ENCODE measurements at places on chromosomes 7 and 10. TPM values are rescaled to one million over a fixed set of nuclear protein-coding genes. Genes with fewer than 3 reads are reported as not detected.

Gene FGL2
- total RNA-seq, result 0.22 TPM

Gene SFTPA1
- under 0.01 TPM for total RNA-seq

Gene HDAC9
- 20.2 TPM for total RNA-seq

Gene GBX1
- not detected for total RNA-seq

Gene TRPV5
- total RNA-seq, result not detected

Gene DNAH11
- total RNA-seq, result under 0.01 TPM

Gene COL13A1
- total RNA-seq, result 35.9 TPM

Gene FKBP9
- 215 TPM for total RNA-seq

Gene GSTO2
- 1.7 TPM for total RNA-seq

Gene OR2A7
- total RNA-seq, result not detected

Gene LAMB1
- 292 TPM for total RNA-seq

Gene INA
- total RNA-seq, result 0.50 TPM

Gene KAZALD1
- total RNA-seq, result 6.2 TPM

Gene TMEM196
- total RNA-seq, result not detected

Gene PON1
- not detected for total RNA-seq

Gene IGF2BP3
- 3.5 TPM for total RNA-seq

Gene NEUROD6
- not detected for total RNA-seq

Gene TMEM225B
- total RNA-seq, result 0.55 TPM

Gene LDB3
- total RNA-seq, result not detected

Gene AKR1C8
- not detected for total RNA-seq

Gene GNG11
- total RNA-seq, result 63.4 TPM

Gene FAM241B
- total RNA-seq, result 0.87 TPM

Gene GRID2IP
- total RNA-seq, result not detected

Gene CCDC172
- total RNA-seq, result not detected

Gene LRIT1
- not detected for total RNA-seq

Gene CYP2E1
- total RNA-seq, result 0.37 TPM

Gene ENTPD1
- under 0.01 TPM for total RNA-seq

Gene CRTAC1
- total RNA-seq, result not detected

Gene SFRP5
- not detected for total RNA-seq

Gene CFAP46
- 0.87 TPM for total RNA-seq

Gene TUBAL3
- total RNA-seq, result not detected

Gene PPP1R9A
- 2.6 TPM for total RNA-seq

Gene CHAT
- not detected for total RNA-seq

Gene PTF1A
- not detected for total RNA-seq

Gene DPYSL4
- 2.3 TPM for total RNA-seq

All from uterine smooth muscle cell (primary cell).